ENCODE measurements at places on chromosomes 4 and X.

DNA sequence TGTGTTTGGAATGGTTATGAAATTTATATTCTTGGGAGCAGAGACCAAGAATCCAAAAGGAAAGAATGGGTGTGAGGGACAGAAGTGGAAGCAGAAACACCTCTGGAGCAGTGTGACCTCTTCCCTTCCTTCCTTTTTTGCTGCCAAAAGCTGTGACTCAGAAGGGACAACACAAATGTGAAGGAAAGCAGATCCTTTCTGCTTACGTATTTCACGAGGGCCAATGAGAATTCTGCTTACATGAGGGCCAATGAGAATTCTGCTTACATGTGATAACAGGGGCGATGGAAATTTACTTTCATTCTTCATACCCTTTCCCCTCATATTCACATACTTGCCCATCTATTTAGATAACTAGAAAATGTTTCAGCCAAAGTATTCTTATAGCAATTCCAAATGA, 404.6 kb downstream of the PRDM5 start:
- peak; percentile 53 for DNase-seq

GRCh38 chr4:39054497-39054896, 7.5 kb upstream of the KLHL5 start:
- no peak for DNase-seq

- DNase-seq, result no peak
Measured at GRCh38 chrX:31130457-31131220, 58.8 kb upstream of the FTHL17 start.

- peak; percentile 77 for DNase-seq
Measured at GRCh38 chrX:1264556-1264955, 4.1 kb upstream of the CSF2RA start.

GRCh38 chrX:65643531-65644052, 23.9 kb upstream of the MSN start:
- DNase-seq, result no peak

DNA sequence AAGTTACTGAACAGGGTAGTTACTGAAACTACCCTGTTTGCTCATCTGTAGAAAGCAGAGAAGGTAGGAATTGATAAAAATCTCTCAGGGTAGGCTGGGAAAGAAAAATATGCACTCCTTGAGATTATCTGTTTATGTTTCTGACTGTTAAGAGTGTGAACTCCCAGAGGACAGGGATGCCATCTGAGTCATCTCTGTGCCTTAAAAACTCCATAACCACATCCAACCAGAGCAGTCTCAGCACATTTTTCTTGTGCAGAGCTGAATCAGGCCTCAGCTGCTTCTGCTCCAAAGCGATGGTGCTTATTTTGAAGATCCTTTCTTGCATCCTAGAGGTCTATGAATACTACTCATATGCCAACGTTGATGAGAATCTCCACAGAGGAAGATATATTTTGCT, 9.9 kb downstream of the CENPVL3 start:
- no peak for DNase-seq

GRCh38 chrX:71195964-71196649, 26.9 kb upstream of the GJB1 start:
- no peak for DNase-seq

DNA sequence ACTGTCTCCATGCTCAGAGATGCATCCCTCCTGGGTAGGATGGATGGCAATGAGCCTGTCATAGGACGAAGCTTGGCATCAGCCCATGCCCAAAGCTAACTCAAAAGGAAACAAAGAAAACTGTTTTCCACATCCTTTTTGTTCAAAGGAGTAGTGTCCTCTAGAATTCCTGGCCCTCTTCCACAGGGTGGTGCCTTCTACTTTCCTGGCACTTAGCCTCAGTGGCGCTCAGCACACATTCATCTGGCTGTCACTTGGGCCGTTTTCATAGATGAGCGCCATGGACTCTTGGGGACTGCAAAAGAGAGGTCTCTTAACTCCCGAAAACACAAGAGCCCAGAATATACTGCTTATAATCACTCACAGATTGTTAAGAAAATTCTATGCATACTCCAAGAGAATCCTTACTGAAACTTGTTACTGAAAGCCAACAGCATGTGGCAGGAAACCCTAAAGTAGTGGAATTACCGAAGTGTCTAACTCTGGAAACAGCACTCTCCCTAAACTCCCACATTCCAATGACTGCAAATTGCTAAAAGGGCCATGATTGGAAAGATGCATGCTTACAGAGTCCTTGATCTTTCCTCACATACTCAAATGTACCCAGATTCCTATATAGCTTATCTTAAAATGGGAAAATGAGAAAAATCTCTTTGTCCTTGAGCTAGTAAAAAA, 110.0 kb downstream of the HS6ST2 start:
- DNase-seq, result no peak

DNA sequence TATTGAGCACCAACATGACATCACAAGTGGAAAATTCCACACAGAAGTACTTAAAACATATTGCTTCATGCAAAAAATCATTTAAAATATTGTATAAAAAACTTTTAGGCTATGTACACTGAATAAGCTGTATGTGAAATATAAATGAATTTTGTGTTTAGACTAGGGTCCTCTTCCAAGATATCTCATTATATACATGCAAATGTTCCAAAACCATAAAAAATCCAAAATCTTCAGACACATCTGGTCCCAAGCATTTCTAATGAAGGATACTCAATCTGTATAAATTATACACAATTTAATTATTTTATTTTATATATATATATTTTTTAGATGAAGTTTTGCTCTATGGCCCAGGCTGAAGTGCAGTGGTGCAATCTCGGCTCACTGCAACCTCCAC, 10.1 kb upstream of the GSX2 start:
- no peak for DNase-seq

DNA sequence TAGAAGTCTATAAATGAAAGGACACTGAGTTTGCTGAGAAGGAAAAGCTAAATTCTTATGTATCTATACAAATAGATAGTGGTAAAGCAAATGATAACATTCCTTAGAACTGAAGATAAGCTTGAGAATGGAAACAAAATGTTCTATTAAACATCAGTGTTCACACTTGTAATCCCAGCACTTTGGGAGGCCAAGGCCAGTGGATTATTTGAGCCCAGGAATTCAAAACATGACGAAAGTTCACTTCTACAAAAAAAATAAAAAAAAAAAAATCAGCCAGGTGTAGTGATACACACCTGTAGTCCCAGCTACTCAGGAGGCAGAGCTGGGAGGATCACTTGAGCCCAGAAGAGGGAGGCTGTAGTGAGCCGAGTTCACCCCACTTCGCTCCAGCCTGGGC, 199.8 kb downstream of the COMMD8 start:
- no peak for DNase-seq

GRCh38 chrX:72124540-72125201, 7.0 kb downstream of the RTL5 start:
- DNase-seq, result no peak

DNA sequence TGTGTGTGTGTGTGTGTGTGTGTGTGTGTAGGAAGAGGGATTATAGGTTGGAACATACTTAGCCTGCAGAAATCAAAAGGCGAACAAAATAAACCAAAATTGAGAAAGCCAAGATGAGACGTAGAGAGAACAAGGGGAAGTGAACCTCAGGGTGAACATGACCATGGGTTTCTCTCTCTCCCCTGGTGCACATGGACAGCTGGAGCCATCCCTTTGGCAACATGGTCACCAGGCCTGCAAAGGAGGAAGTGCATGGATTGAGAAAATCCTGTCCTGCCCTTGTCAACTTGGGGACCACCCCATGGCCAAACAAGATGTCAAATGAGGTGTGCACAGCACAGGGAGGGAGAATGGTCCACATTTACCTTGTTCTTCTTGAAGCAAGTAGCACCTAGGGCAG, 23.1 kb downstream of the LGI2 start:
- DNase-seq, result no peak

- DNase-seq, result no peak
Measured at GRCh38 chrX:138858951-138859350, 147.4 kb upstream of the FGF13 start.

DNA sequence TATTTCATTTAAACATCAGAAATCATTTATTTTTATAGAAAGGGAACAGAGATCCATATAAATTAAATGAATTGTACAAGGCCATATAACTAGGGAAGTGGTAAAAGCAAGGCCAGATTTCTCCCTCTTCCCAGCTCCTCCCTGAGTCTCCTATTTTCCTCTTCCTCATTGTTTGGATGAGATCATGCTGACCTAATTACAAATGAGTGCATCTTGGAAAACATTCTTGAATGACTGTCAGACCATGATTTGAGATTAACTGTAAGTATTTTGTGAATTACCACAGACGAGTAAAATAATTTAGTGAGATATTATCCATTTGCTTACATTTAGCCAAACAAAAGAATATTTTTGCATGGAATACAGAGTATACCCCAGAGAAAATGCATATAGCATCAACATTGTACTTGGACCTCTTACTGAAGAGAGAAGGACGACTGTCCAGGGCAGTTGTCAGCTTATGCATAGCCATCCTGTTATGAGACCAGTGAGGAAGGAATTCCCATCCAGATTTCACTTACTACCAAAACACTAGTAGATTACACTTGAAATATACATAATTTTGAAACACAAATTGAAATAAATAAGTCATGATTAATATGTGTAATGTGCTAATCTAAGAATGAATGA, 47.3 kb downstream of the SLAIN2 start:
- no peak for DNase-seq

DNA sequence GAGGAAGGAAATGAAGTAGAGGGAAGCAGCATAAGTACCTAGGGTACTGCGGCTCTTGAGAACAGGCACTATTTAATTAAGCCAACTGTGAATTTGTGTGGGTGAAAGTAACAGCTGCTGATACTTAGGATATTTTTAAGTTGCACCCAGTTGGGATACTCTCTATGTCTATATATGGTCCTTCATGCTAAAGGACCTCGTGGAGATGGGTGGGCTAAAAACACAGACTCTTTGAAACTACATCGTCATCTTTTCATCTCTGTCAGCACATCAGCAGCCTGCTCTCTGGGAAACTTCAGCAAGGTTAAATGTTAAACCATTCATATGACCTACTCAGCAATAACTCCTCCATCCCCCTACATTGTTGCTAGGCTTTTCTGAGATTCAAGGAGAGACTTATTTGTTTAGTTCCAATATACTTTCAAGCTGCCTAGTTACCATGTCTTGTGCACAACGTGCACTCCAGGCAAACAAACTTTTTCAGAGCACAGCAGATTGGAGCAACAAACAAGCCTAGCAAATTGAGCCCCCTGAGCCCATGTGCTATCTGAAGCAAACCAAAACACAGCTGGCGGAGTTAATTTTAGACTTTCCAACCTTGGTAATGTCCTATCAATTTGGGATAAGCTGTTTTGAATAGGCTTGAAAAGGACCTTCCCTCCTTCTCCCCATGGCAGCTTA, 6.2 kb upstream of the MOB1B start:
- no peak for DNase-seq

DNA sequence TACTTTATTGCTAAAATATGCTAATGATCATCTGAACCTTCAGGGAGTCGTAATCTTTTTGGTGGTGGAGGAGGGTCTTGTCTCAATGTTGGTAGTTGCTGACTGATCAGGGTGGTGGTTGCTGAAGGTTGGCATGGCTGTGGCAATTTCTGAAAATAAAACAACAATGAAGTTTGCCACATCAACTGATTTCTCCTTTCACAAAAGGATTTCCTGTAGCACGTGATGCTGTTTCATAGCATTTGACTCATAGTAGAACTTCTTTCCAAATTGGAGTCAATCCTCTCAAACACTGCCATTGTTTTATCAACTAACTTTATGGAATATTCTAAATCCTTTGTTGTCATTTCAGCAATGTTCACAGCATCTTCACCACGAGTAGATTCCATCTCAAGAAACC, 19.3 kb downstream of the DDIT4L start:
- no peak for DNase-seq

GRCh38 chrX:150456466-150456865, 93.3 kb downstream of the MAMLD1 start:
- no peak for DNase-seq

DNA sequence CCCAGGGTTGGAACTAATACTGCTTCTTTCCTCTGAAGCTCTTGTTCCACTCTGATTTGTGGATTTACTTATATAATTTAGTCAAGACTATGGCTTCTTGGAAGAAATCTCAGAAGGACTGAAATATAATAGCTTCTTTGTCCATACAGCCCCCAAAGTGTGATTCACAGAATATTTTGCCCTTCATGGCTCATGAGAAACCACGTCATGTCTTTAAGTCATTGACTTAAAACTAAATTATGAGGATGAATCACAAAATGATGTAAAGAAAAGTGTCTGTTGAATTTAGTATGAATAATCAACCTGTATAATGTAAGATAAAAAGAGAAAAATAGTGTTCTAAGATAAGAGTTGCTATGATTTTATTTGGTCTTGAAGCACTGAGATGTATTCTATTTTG, 43.3 kb upstream of the AGA start:
- peak; percentile 77 for DNase-seq

GRCh38 chr4:88747351-88747750, 49.7 kb upstream of the NAP1L5 start:
- no peak for DNase-seq

DNA sequence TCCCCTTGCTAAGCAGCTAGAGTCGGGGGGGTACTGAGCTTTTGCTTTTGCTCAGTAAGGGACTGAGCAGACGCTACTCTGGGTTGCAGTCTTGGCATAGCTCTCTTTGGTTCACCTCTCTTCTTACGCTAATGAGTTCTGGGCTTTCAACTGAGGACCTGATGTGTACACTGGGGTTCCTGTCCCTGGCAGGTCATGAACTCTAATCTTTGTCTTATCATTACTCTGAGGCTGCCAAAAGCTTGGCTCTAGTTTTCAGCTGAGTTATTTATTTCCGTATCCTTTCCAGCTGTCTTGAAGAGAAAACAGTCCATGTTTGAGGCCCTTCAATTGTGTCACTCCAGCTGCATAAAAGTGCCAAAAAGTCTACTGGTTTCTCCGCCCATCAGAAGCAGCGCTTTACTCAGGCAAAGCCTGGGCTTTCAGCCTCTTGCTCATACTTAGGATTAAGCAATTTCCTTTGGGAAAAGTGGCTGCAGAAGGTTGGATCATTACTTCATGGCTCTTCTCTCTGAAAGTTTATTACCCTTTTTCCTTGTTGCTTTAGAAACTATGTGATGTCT, 121.0 kb upstream of the STOX2 start:
- DNase-seq, result no peak

DNA sequence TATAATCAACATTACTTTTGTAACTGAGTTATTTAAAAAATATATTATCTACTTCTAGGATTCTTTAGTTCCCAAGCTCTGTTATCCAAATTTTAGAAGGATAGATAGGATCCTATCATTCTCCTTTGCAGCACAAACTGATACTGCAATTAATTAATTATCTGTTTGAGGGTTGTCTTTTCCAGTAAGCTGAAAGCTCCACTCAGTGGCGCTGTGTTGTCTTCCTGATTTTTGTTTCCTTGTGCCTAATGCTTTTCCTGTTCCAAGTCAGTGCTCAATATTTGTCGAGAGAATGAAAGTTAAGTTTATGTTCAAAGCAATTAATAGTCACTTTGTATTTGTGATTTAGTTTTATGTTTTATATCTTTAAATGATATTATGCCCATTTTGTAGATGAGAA, 107.4 kb upstream of the ANK2 start:
- no peak for DNase-seq

- DNase-seq, result no peak
Measured at GRCh38 chr4:12573716-12574115, 910.4 kb downstream of the RAB28 start.

Measured in COLO829 (cell line).